ENCODE measurements at places on chromosomes 3 and 15.
A peak's percentile ranks its signal among the peaks of the same experiment; 100 is the strongest.

DNA sequence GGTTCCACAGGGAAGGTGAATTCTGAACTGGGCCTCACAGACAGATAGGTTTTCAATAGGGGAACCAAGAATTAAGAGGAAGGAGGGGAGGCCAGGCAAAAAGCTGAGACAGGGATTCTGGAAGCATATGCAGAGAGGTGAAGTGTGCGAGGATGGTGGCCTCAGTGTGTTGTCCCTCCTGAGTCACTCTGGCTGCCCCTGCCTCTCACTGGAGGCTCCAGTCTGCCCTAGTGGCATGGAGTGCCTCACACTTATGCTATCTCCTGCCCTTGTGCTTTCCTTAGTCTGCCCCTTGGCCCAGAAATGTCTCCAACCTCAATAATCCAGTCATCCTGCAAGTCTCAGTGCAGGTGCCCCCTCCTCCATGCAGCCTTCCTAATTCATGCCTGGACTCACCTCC is 32.2 kb upstream of the RBP1 start:
- DNase-seq: no peak

DNA sequence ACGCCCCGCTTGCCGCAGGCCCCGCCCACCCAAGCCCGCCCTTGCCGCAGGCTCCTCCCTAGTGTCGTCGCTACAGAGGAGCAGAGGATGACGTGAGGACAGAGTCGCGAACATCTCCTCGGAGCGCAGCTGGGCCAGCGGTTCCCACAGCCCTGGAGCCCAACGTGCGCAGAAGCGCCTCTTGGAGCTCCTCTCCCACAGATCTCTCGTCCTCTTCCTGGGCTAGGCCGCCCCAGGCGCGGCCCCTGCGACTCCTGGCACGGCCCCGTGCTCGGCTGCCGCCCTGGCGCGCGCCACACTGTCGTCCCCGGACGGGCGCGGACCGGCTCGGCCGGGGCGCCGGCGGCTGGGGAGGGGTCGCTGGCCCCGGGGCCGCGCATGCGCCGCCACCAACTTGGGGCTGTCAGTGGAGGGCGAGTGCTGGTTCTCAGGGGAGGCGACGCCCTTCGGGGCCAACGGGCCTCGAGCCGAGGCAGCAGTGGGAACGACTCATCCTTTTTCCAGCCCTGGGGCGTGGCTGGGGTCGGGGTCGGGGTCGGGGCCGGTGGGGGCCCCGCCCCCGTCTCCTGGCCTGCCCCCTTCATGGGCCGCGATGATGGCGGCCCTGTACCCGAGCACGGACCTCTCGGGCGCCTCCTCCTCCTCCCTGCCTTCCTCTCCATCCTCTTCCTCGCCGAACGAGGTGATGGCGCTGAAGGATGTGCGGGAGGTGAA is at the start of gene TRPC1:
TRPC1 (plus strand) TSS at position 67 of the 714 bp plus-strand sequence; CDS start at position 593, 526 bp downstream.
- peak; percentile 87 for DNase-seq

DNA sequence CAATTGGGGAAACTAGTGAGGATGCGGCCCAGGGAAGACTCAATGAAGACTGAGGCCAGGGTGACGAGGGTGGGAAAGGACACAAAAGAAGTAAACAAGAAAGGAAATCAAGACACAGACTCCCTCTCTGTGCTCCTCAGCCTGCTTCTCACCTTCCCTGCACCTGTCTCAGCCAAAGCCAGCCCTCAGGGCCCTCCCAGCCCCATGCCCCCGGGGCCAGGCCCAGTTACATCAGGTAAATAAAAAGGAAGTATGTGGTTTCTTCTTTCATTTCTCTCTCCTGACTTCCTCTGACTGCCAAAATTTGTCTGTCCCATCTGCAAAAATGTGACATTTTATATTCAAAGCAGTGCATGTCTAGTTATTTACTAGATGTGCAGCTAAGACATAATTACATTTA is 328.0 kb downstream of the UACA start:
- no peak for DNase-seq

GRCh38 chr15:68407141-68407885 is 24.6 kb downstream of the ITGA11 start:
- peak; percentile 63 for DNase-seq

- DNase-seq: peak; percentile 75
These were observed 188.1 kb downstream of the BBX start for GRCh38 chr3:107710851-107711250.

DNA sequence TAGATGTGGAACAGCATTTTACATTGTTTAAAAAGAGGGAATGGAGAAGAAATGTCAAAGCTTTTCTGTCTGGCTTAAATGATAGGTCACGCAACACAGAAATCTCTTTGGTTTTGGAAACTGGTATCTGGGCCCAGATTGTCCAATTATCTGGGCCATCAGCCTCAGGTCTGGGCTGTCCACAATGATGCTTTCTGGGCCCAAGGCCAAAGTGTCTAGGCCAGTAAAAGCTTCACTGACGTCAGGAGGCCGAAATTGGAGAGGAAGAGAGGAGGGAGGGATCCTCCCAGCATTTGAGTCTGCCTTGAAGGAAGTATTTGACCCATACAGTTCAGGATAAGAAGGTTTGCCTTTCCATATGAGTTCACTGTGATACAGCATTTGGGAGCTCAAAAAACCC is 60.7 kb upstream of the ALDH1A3 start:
- no peak for DNase-seq

GRCh38 chr3:99659032-99659431 is 20.6 kb downstream of the COL8A1 start:
- DNase-seq: no peak

DNA sequence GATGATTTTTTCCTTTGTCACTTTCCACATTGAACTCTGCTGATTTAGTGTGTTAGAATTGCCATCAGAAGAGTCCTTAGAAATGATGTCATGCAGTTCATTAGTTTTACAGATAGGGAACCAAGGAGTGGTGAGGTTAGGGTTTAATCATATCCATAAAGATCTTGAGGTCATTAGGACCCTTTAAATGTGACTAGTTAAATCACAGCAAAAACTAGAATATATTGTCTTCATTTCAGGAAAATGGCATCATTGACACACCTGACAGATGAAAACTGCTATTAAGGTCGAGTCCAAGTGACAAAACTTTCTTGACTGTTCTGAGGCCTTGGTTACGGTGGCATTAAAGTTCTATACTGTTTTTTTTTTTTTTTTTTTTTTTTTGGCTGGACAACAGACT is 50.5 kb downstream of the MBNL1 start:
- DNase-seq: no peak

- DNase-seq: no peak
These were observed 452.1 kb upstream of the KCNMB2 start for GRCh38 chr3:178083906-178084866.

DNA sequence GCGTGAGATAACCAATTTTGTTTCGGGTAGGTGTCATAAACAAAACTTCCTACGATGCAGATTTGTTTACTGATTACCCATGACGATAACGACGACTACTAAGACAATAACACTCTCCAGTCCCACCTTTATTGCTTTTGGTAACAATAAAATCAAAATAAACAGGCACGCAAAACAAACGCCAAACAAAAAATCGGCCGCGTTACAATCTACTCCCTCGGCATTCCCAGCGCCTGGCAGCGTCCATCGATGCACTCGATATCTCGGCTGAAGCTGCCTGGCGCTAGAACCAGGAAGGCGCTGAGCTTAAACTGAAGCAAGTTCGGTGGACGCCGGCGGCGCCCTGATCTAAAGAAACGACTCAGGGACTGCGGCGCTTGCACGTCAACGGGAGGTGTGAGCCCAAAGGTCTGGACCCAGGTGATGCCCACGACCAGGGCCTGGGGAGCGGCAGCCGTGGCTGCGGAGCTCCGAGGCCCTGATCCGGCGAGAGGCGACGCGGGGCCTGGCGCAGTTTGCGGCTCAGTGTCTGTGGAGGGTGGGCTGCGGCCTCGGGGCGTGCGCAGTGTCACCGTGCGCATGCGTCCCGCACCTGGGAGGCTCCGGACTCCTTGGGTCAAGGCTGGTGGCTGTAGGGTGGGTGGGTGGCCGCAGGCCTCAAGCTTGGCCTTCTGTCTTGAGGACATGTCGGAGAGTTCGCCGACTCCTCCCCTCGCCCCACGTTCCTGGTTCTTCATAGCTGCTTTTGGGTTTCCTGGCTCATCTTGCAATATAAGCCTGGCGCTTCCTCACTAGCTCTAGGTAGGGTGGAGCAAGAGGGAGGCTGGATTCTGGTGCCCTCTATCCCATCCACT is at the start of gene RSRC1:
RSRC1 (plus strand) TSS at position 286 of the 854 bp plus-strand sequence. CDS start 12,016 bp downstream, outside the sequence.
- peak; percentile 94 for DNase-seq

DNA sequence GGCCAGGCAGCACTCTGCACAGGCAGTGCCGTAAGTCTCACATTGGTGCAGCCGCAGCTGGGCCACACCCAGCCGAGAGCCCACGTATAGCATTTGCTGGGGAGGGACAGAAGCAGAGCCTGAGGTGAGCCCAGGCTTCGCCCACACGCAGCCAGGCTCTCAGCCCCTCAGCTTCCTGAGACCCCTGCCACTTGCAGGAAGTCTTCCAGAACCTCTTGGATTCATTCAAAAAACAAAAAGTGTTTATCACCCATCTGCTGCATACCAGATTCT is 6.9 kb downstream of the SEMA3G start:
- DNase-seq: no peak

DNA sequence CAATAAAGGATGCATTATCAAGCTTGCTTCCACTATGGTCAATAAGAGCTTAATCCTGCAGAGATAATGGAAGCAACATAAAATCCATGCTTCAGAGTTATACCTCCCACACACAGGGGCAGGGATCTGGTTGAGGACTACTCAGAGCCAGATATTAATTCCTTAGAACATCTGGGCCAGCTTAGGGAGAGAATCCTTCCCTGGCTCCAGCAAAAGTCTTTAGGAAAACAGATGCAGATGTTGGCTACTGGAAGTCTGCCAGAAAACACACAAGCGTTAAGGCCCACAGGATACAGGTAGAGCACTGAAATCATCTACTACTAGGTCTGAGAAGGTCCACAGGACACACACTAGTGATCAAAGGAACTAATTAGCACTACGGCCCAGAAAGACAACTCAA is 25.2 kb downstream of the TMEM202 start:
- DNase-seq: no peak

DNA sequence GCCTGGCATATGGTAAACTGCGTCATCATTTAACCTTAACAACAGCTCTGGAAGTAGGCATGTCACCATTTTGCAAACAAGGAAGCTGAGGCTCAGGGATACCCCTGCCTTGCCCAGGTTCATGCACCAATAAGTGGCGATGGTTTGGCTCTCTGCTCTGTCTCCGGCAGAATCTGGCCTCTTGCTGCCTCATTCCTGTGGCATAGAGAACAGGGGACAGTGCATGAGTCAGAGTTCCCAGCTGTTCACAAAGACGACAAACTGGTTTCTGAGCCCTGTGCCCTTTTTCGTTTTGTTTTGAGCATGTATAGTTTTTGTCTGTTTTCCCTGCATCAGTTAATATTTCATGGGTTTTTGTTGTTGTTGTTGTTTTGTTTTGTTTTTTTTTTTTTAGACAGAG is 236.8 kb downstream of the OPA1 start:
- no peak for DNase-seq

Data from cardiac septum (tissue), 1 donor.